ENCODE measurements at places on chromosomes 3 and 15. TPM values are rescaled to one million over a fixed set of nuclear protein-coding genes. Genes with fewer than 3 reads are reported as not detected.

The CTXND1 gene
- 0.11 TPM for total RNA-seq

DNA sequence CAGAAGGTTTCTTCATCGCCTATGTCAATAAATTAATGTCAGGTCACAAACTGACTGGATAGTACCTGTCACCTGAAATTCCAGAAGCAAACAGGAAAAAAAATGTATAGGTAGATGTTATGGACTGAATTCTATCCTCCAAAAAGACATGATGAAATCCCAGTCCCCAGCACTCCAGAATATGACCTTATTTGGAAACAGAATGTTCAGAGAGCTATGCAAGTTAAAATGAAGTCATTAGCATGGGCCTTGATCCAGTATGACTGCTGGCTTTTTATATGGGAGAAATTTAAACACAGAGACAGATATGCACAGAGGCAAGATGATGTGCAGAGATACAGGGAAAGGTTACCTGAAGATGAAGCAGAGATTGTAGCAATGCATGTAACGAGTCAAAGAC lies 953.4 kb downstream of the ZPLD1 start:
- no peaks in the 10 kb centered on the region for H3K27me3 ChIP-seq
- no peak for DNase-seq
- no peaks in the 10 kb centered on the region for H3K36me3 ChIP-seq

The CFAP20DC gene
- total RNA-seq: 1.7 TPM

DNA sequence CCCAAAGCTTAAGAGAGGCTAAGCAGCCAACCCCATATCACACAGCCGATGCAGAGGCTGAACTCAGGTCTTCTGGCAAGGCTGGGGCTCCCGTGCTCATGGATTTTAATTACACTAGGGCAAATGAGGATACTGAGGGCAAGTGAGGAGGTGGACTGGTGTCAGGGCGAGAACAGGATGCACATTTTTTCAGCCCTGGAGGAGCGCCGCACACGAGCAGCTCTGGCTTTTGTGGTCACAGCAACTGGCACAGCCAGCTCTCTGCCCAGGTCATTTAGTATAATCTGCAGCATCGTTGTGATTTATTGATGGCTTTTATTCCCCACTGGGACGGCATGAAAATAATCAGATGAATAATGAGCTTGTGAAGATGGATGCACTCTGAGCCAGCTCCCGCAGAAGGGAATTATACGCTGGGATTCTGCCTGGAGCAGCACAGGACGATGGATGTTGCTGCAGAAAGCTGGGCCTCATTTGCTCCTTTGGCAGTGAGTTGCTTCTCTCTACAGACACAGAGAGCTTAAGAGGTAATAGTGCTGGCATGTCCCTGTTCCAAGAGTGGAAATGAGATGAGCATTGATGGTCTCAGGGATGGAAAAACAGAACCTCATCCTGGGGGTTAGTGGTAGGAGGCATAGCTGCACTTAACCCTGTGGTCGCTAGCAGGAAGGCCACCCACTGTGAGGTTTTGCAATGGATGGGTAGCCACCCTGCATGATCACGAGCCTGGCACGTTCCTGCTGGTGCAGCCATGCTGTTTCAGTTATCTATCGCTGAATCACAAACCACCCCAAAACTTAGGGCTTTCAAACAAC lies 135.4 kb downstream of the UACA start:
- no peaks in the 10 kb centered on the region for H3K27me3 ChIP-seq
- no peak overlapping the region for H3K27ac ChIP-seq
- H3K4me3 ChIP-seq: no peak overlapping the region
- H3K4me1 ChIP-seq: no peaks in the 10 kb centered on the region

- H3K36me3 ChIP-seq: peaks cover 18% of the 10 kb centered on the region
- DNase-seq: peak; percentile 53
- no peak overlapping the region for H3K27ac ChIP-seq
- no peak overlapping the region for H3K4me3 ChIP-seq
Measured at GRCh38 chr3:38131621-38132369, 5.1 kb downstream of the ACAA1 start.

GRCh38 chr15:29270169-29270955 lies 740 bp upstream of the NSMCE3 start:
- peak overlapping the region; percentile 92 for H3K4me3 ChIP-seq
- H3K27me3 ChIP-seq: no peaks in the 10 kb centered on the region
- peak overlapping the region; percentile 88 for H3K27ac ChIP-seq

GRCh38 chr15:92418864-92419263 lies 25.2 kb downstream of the ST8SIA2 start:
- H3K36me3 ChIP-seq: no peaks in the 10 kb centered on the region
- no peak overlapping the region for H3K27ac ChIP-seq
- DNase-seq: no peak

DNA sequence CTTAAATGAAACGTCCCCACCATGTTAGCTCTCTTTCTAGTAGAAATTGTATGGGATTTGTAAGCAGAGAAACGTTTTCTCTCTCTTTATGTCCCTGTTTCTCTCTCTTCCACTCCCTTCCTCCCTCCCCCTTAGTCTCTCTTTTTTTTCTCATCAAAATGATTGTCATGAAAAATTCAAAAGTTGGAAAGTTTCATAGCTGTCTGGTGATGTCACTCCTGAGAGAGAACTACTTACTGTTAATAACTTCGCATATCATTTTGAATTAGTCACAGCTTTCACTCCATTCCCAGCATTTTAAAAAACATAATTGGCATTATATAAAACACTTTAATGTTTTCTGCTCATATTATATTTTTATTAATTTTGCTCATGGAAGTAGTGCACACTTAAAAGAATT lies 331.1 kb downstream of the C3orf38 start:
- no peak overlapping the region for H3K27ac ChIP-seq
- H3K4me1 ChIP-seq: no peaks in the 10 kb centered on the region
- no peaks in the 10 kb centered on the region for H3K27me3 ChIP-seq
- H3K36me3 ChIP-seq: no peaks in the 10 kb centered on the region

GRCh38 chr3:38907426-38907825 lies 91.4 kb upstream of the SCN10A start:
- no peak for DNase-seq
- no peak overlapping the region for H3K27ac ChIP-seq
- H3K27me3 ChIP-seq: no peaks in the 10 kb centered on the region
- H3K4me1 ChIP-seq: no peaks in the 10 kb centered on the region
- H3K4me3 ChIP-seq: no peak overlapping the region

DNA sequence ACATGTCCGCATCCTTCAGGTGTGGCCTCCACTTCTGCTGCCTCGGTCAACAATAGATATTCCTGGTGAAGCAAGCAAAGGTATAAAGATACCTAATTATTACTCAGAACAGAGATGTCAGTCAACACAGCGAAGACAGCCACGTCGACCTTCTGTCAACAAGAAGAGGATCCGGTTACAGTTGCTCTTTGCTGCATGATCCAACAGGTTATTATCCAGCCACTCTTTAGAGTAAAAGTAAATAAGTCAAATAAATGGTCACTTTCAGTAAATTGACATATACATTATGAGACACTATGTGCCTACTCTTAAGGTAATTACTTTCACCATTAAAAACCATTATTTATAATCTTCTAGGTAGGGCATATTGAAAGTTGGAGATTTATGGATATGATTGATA lies 356.8 kb upstream of the ATP11B start:
- no peaks in the 10 kb centered on the region for H3K27me3 ChIP-seq
- no peaks in the 10 kb centered on the region for H3K36me3 ChIP-seq
- H3K4me3 ChIP-seq: no peak overlapping the region
- no peaks in the 10 kb centered on the region for H3K4me1 ChIP-seq
- no peak for DNase-seq
- no peak overlapping the region for H3K27ac ChIP-seq

DNA sequence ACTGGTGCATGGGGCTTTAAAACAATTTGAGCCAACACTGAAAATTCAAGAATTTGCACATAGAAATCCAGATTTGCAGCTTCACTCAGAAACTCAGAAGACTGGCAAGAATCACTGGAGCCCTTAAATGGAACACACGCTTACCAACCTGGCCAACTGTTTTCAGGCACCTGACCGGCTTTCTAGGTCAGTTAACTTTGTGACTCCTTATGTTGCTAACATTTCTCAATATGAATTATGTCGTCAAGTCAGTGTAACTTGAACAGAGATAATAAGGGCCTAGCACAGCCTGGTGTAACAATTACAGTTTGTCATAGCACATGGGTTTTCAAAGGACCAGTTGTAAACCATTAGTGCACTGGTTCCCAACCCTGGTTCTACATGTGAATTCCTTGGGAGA lies 6.8 kb downstream of the CERS3 start:
- H3K27me3 ChIP-seq: no peaks in the 10 kb centered on the region
- no peaks in the 10 kb centered on the region for H3K36me3 ChIP-seq
- DNase-seq: no peak

- DNase-seq: peak; percentile 14
- H3K4me1 ChIP-seq: no peaks in the 10 kb centered on the region
Measured at GRCh38 chr3:126133606-126134005, 46.8 kb downstream of the ALDH1L1 start.
